ENCODE measurements at places on chromosomes 1 and 21. TPM values are rescaled to one million over a fixed set of nuclear protein-coding genes. Genes with fewer than 3 reads are reported as not detected.

The SH2D1B gene
- not detected for total RNA-seq

DNA sequence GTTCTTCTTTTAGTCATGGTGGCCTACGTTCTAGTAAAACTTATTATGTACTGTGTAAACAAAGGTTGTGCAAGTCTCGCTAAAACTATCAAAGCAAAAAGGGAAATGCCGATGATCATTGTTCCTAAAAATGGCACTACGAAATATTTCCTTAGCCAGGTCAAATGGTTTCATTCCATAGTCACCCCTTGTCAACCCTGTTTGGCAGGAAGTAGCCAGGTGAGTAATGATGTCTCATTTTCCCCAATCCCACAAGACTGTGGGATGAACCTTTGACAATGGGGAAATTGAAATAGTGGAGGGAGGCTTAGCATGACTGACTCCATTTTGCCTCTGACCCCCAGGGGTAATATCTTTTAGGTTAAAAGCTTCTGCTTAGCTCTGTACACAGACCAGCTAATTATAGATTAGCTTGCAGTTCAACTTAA is 5.6 kb upstream of the REN start:
- DNase-seq: peak; percentile 82

DNA sequence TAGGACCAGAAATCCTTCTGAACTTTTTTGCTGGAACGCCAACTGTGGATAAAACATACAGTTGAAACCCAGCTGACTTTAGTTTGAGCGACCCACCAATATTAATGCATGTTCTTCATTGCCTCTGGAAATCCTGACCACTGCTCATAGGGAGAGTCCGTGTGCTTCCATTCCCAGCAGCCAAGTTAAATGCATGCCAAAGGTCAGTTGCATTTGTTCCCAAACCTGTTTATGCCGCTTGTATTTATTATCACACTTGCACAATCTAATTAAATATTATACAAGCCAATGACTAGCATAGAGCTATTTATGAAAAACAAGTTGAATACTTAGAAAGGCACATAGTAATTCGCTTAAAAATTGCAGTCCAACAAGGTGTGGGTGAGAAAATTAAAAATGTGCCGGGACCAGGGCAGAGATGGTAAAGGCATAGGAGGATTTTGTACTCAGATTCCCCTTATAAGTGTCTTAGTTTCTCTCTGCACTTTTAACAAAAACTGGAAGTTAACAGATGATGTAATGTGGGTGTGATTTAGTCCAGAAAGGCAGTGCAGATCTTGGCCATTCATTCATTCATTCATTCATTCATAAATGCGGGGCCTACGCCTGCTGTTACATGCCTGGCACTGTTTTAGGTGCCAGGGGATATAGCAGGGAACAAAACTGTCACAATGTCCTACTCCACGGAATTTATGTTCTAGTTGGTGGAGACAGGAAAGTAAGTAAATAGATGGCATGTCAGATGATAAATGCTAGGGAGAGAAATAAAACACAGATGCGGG is 99.7 kb downstream of the PRDM2 start:
- peak; percentile 21 for DNase-seq

GRCh38 chr1:81577004-81577697 is 223.6 kb upstream of the ADGRL2 start:
- DNase-seq: no peak

GRCh38 chr1:187045371-187045770 is 216.6 kb downstream of the PLA2G4A start:
- no peak for DNase-seq
